T-helper 2 cell treated with Interferon-gamma antibody and Interleukin-4, amounts not matched to agents 100 ng/mL and 5 ng/mL, for 36 hours (primary cell): ENCODE measurements at places on chromosomes 5 and 9. TPM values are rescaled to one million over a fixed set of nuclear protein-coding genes. Genes with fewer than 3 reads are reported as not detected.

CDC37L1 gene
- total RNA-seq, result 10.3 and 10.8 TPM in 2 replicates

ACSL6 gene
- total RNA-seq, result 10.2 and 10.6 TPM in 2 replicates

GABBR2 gene
- not detected in 2 replicates for total RNA-seq

CTNND2 gene
- total RNA-seq, result not detected in 2 replicates

FRMD3 gene
- 0.50 and 0.70 TPM in 2 replicates for total RNA-seq

TAF11L5 gene
- not detected in 2 replicates for total RNA-seq

FRRS1L gene
- total RNA-seq, result not detected in 2 replicates

GBGT1 gene
- total RNA-seq, result 5.7 and 6.7 TPM in 2 replicates

PLPP7 gene
- total RNA-seq, result not detected in 2 replicates

TNC gene
- total RNA-seq, result 0.14 TPM in 1 of 2 replicates, not detected in the other

HTR4 gene
- not detected in 2 replicates for total RNA-seq

NR4A3 gene
- 2.3 and 2.8 TPM in 2 replicates for total RNA-seq

PLK2 gene
- total RNA-seq, result 2.4 and 2.7 TPM in 2 replicates

ALDH1A1 gene
- not detected in 2 replicates for total RNA-seq
